Activated gamma-delta T cell (primary cell): ENCODE measurements at places on chromosomes 16 and 17.

- no peak for DNase-seq
Observed at GRCh38 chr17:28646039-28646754, 1.2 kb upstream of the BLTP2 start.

GRCh38 chr17:50447870-50448595 lies 20.6 kb downstream of the CHAD start:
- no peak for DNase-seq

DNA sequence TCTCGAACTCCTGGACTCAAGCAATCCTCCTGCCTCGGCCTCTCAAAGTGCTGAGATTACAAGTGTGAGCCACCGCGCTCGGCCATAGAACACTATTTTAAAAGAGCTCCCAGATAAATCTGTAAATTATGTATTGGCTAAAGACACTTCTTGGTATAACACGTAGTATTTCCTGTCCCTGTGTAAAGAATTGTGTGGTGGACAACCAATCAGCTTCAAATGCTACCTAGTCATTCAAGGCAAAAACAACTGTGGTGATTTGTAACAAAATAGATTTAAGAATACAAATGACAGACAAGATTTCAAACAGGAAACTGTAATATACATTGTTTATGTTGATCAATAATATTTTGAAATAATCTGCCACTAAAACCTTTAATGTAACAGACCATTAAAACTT lies 14.6 kb downstream of the CRLF3 start:
- no peak for DNase-seq

DNA sequence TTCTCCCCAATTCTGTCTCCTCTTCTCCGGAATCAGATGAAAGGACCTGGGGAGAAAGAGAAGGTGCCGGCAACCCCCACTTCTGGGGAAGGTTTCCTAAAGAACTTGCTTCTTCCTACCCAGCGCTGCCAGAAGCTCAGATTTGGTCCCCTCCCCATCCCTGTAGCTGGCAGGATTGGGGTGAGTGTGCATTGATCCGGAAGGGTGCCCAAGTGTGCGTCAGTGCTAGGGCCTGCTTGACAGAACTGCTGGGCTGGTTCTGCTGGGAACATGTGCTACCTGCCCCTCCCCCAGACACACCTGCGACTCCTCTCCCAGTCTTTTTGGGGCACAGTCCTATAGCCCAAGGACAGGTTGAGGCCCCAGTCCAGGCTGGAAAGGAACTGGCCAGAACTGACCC lies 3.3 kb downstream of the ARL4D start:
- DNase-seq, result no peak

GRCh38 chr17:57920916-57921703 lies 34.1 kb downstream of the CUEDC1 start:
- no peak for DNase-seq

DNA sequence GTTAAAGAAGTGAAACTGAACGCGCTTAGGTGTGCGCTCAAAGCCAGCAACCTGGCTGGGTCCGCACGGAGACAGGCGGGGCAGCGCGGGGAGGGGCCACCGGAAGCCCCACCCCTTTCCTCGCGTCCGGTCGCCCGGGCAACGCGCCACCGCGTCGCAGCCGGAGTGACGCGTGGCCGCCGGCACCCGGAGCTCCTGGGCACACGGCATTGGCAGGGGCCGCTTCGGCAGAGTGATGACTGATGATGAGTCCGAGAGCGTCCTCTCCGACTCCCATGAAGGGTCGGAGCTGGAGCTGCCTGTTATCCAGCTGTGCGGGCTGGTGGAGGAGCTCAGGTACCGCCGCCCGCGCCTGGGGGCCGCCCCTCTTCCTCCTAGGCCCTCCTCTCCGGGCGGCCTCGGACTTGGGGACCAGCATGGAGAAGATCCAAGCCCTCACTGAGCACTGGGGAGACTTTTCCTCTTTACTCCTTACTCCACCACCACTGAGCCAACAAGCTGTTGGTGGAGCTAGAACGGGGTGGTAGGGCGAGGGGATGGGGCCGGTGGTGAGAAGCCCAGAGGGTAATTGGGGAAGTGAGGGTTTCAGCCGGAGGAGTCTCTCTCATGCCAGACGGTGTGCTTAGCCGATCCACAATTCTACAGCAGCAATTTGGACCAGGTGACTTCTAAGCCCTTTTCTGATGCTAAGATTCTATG lies 44.9 kb downstream of the PRSS54 start:
- DNase-seq, result peak; percentile 71

DNA sequence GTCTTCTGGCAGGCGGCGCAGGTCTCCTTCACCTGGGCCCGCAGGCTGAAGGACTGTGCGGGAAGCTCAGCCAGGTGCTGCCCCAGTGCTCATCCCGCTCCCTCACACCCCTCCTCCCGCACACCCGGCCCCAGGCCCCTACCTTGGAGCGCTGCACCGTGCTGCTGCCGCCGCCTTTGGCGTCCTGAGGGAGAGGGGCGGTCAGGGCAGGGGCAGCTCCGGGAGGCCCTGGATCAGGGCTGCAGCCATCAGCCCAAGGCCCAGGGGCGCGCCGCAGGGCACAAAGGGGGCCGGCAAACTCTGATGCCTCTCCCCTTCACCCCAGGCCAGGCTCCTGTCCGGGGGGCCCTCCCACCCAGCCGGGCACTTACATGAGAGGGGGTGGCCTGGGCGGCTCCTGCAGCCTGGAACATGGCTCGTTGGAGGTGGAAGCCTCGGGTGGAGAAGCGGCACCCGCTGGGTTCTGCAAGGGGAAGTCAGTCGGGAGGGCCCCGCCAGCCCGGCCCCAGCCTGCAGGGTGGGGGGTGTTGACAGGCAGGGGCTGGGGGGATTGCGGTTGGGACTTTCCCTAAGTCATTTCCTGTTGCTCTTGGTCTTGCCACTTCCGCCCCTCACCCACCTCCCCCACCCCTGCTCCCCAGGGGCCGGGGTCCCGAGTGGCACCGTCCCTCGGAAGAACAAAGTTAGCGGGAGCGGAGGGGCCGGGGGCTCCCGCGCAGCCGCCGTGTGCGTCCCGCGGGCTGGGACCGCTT lies 863 bp downstream of the LIMD2 start:
- peak; percentile 78 for DNase-seq

DNA sequence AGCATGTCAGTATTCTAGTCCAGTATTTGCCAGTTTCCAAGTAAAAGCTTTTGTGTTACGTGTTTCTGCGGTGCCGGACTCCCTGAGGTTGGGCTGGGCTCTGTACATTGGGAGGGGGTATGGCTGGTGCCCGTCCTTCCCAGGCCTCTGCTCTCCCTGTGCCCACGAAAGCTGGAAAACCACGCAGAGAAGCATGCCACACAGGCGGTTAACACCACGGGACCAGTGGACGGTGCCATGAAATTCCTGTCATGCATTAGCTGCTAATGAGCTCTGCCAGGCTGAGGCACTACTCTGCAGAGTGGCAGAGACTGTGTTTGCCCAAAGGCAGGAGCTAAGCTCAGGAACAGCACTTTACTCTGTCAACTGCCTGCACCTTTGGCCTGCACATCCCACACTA lies 8.1 kb downstream of the SMIM5 start:
- no peak for DNase-seq

DNA sequence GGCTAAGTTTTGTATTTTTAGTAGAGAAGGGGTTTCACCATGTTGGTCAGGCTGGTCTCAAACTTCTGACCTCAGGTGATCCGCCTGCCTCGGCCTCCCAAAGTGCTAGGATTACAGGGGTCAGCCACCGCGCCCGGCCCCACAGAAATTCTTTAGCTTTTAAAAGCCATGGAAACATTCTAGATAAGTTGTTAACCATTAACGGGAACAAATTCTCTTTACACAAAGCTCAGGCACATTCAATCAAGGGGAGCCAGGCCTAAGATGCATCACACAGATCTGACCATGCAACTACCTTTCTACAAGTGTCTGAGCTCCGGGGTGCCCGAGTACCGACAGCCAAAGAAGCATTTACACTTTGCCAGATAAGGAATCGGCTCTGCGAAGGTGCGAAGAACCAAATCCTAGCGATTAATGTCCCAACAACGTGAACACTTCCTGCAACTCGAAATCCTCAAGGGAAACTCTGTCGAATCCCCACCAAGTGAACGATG lies 1.0 kb downstream of the EMC8 start:
- DNase-seq, result no peak

DNA sequence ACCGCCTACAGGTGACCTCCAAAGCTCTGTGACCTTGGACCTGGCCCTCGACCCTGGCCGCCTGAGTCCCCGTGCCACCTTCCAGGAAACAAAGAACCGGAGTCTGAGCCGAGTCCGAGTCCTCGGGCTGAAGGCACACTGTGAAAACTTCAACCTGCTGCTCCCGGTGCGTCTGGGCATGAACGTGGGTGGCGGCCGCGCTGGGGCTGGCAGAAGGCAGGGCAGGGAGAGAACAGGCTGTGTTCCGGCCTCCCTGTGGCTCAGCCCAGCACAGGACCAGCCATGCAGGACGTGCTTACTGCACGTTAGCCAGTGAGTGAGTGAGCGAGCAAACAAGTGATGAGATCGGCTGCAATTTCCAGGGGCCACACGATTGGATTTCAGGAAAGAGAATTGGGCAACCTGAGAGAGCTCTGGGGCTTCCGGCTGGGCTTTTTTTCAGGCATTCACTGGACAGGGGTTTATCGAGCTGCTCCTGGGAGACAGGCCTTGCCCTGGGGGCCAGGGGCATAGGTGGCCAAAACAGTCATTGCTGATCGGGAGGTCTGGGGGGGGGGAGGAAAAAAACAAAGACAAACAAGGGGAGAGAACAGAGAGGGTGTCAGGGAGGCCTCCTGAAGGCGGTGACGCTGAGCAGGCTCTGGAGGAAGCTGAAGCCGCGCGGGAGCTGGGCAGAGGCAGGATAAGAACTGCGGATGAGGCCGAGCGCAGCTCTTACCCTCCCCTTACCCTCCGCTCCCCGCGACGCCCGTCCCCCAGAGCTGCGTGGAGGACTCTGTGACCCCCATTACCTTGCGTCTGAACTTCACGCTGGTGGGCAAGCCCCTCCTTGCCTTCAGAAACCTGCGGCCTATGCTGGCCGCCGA lies 16.9 kb downstream of the ITGAX start:
- no peak for DNase-seq

- no peak for DNase-seq
Observed at GRCh38 chr16:50441486-50442157, 72.8 kb upstream of the BRD7 start.

- DNase-seq, result no peak
Observed at GRCh38 chr17:45970659-45971058, 28.4 kb upstream of the STH start.

DNA sequence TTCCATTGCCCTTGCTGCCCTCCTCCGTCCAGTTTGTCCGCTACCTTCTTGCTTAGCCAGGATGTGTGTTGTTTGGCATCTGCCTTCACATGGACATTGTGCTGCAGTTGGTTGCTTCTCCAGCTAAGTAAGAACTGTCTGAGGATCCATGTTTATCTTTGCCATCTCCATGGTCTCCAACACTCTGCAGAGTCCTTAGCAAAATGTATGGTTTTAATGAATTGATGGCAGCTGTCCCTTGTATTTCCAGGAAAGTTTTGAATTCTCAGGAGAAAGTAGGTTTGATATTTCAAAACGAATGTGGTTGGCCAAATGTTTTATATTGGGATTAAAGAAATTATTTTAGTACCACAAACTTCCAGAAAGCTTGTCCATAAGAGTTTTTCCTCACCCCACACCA lies 160.9 kb downstream of the SPECC1 start:
- DNase-seq, result no peak

GRCh38 chr16:12239226-12239625 lies 262.7 kb downstream of the SNX29 start:
- DNase-seq, result no peak

GRCh38 chr16:54540525-54541180 lies 254.1 kb upstream of the IRX3 start:
- DNase-seq, result no peak

DNA sequence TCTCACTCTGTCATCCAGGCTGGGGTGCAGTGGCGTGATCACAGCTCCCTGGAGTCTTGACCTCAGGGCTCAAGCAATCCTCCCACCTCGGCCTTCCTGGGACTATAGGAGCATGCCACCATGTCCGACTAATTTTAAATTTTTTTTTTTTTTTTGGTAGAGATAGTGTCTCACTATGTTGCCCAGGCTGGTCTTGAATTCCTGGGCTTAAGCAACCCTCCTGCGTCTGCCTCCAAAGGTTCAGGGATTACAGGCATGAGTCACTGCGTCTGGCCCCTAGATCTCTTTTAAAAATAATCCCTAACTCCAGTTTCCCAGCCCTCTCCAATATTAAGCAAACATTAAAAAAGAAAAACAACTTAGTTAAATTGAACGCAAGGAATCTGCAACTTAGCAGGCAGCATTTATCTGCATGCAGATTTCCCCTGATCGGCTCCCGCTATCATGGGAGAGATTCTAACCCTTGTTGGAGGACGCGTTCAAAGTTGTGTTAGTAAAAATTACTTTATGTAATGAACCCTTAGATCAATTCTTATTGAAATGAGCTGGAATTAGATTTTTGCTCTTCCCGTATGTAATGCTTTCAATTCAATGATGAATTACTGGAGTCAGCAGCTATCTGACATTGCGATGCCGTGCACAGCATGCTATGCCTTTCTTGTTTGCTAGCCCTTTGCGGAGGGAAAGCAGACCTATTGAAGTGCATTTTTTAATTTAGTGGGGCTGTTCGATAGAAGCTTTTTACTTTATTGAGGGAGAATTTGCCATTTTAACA lies 171.7 kb downstream of the HAPSTR1 start:
- DNase-seq, result no peak

GRCh38 chr17:78342449-78343186 lies 17.3 kb downstream of the SOCS3 start:
- no peak for DNase-seq

DNA sequence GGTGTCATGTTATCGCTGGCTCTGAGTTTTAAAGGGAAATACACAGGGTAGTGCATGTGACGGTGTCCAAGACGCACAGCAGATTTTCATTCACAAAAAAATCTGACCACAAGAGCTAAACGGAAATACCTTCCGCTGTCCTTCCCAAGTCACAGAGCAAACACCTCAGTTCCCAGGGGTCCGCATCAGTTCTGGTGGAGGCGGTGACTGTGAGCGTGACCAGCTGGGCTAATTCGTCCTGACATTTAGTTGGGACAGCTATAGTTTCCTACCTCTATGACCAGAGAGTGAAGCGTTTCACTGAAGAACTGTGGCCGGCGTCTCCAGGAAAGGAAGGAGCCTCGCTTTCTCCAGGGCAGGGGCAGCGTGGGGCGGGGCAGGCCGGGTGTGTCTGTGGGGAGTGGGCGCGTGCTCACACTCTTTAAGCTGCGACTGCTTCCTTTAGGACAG lies 10.5 kb upstream of the FASN start:
- no peak for DNase-seq

- DNase-seq, result no peak
Observed at GRCh38 chr16:15041271-15042004, 14.4 kb downstream of the NTAN1 start.

GRCh38 chr16:88807626-88808453 lies 3.9 kb downstream of the APRT start:
- DNase-seq, result no peak

- DNase-seq, result no peak
Observed at GRCh38 chr17:16005636-16006035, 6.0 kb downstream of the TTC19 start.

- DNase-seq, result no peak
Observed at GRCh38 chr16:11675561-11676511, 7.6 kb downstream of the SNN start.

DNA sequence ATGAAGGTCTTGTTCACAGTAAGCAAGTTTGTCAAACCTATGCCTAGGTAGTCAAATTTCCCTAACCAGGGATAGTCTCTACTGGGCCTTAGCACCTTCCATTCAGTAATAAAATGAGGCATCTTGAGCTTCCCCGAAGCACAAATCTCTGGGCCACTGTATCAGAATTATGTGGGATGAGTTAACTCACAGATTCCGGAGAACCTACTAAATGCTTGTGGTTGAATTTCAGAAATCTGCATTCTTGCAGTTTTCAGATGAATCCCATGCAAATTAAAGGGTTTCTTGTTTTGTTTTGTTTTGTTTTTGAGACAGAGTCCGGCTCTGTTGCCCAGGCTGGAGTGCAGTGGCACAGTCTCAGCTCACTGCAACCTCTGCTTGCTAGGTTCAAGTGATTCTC lies 478.8 kb upstream of the HSBP1 start:
- DNase-seq, result no peak
